ENCODE measurements at places on chromosomes 2 and 18.

DNA sequence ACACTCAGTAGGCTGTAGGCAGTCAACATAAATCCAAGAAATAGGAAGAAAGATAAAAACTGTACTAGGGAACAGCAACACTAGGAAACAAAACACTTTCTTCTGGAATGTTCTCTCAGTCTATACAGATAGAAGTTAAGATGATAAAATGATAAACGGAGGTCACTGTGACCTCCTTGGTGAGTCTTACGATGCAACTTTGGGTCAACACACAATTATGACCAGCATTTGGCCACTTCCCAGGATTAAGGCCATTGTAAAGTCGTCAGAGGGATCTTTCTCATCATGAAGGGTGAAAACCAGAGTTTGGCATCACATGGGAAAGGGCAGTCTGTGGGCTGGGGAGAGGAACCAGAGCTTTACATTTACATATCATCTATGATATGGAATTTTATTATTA, 33.4 kb downstream of the LAMA3 start:
- DNase-seq: no peak

DNA sequence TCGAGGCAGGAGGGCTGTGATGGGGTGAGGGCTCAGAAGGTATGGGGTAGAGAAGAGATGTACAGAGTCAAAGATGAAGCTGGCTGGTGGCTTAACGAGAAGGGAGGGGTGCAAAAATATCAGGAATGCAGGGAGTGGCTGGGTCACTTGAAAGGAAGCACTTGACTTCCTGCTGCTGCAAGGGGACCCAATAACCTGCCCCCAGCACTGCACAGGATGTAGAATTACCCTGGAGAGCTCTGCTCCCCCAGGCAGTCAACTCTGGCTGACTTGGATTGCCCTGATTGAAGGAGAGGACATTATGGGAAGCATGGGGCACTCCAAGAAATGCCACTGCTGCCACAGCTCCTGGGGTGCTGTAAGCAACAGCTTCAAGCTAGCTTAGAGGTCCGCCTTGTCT, 41.8 kb downstream of the CFAP221 start:
- DNase-seq: no peak

DNA sequence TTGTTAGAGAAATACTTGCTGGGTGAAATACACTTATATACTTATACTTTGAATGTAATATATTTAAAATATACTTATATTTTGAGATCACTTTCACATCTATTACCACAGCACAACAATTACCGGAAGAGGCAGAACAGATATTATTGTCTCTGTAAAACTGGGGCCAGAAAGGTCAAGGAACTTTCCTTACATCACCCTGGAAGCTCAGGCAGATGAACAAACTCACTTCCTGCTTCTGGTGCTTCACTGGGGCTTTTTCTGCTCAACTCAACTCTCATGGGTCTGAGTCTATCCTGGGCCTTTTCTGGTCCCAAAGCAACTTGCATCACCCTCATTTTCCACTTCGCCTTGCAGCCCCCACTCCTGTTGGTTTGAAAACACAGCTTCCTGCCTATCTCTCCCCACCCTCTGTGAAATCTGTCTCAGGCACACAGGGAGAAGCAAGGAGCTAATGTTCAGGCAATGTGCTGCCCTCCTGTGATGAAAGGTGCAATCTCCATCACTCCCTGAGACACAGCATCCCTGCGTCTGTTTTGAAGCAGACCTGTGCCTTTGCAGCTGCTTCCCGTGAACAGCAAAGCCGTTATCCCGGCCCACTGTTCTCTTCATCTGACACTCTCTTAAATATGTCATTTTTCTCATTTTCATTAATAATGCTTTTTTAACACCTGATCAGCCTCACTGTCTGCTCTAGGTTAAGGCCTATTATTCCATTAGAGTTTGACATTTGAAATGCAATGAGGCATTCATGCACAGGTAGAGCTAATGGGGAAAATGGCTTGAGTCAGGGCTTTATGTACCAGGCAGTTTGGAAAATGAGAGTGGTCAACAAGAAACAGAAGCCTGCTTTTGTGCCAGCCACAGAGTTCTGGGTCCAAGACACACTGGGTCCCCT, 251.9 kb upstream of the CHAC2 start:
- DNase-seq: no peak

GRCh38 chr2:222355860-222356259, 57.1 kb upstream of the PAX3 start:
- peak; percentile 5 for DNase-seq

GRCh38 chr2:196131384-196131937, 39.9 kb downstream of the STK17B start:
- peak; percentile 13 for DNase-seq

DNA sequence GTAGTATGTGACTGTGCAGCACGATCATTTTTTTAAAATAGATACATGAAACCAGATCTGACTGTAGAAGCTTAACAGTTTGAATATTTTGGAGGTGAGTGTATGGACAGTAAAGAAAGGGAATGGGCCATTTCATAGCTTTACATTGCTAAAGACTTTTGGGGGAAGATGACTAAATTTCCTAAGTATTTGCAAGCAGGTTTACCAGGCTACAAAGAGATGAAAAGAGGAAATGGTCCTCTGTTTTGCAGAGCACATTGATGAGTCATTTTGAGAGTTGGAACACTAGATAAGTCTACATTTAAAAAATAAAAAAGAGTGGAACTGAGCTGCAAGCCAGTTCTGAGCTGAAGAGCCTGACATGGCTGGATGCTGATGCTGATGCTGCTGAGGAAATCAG, 115.7 kb upstream of the LRATD1 start:
- no peak for DNase-seq

DNA sequence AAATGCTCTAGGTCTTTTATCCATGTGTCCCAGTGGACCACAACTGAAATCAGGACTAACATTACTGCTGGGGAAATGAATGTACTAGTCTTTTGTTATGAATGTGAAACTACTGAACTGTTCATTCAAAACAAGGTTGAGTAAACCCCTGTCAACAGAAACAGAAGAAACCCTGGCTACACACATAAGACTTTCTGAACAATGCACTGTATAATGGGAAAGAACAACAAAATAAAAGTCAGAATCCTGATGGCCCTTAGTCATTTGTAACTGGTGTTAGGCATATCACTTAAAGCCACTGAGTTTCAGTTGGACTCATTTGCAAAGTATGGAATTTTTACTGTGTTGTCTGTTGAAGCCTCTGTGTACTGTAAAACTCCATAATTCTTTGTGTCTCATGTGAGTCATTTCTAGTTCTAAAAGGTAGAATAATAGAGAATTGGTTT, 77.0 kb upstream of the UBXN4 start:
- no peak for DNase-seq

- no peak for DNase-seq
Observed at GRCh38 chr2:68857202-68857845, 13.9 kb downstream of the BMP10 start.

DNA sequence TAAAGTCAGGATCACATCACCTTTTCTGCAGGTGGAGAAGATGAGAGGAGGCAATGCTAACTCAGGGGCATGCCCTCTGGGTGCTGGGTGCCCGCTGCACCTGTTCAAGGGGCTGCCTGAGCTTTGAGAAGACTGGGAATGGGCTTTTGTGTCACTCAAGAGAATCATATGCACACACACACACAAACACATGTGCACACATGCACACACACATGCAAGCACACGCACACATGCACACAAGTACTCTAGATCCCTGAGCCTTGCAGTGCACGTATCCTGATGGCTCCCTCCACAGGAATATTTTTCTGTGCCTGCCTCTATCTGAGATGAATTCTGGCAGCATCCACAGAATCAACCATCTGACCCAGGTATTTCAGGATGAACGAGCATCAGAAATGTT, 110.0 kb upstream of the TEX51 start:
- DNase-seq: peak; percentile 3

DNA sequence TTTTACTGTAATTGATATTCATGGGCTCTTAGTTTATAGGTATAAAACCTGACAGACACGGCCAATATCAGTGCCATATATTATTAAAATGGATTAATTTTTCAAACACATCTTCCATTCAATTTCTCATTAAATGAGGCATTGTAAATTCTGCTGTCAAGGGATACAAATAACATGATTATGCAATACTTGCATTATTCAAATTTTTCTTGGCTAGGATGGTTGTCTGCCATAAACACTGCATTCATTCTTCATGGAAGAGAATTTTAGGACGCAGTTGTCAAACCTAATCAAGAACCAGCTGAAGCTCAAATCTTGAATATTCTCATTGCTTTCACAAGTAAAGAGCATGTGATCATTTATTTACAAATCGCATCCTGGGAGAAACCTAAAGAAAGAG, 255.6 kb downstream of the RDH14 start:
- DNase-seq: no peak

DNA sequence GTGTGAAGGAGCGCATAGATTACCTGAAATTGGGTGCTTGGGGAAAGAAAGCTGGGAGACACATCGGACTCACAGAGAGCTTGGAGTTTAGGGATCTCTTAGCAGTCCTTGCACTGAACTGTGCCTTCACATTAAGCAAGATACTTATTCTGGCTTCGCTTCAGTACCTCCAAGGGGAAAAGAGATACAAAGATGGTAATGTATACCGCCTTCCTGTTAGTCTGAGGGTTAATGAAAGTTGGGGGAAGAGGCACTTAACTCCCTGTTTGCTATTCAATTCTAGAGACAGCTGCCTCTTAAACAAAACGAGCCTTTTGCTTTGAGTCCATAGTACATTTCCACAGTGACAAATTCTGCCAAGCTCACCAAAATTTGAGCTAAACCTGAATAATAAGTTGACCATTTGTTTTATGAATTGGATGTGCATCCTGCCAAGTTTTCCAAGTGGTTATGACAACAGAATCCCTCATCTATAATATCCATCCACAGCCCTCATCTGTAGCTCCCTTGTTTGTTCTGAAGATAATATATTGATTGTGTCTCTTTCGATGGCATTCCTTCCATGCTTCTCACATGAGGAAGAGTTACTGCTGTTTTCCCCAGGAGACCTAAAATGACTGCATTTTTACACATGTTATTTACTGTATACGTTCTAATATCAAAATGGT, 287.1 kb upstream of the ATP5MC3 start:
- no peak for DNase-seq

- DNase-seq: peak; percentile 19
Observed at GRCh38 chr2:179677077-179677688, 184.2 kb downstream of the ZNF385B start.

GRCh38 chr2:96291751-96292150, 13.6 kb downstream of the SNRNP200 start:
- DNase-seq: no peak

GRCh38 chr2:184654945-184655344, 56.6 kb downstream of the ZNF804A start:
- DNase-seq: no peak

DNA sequence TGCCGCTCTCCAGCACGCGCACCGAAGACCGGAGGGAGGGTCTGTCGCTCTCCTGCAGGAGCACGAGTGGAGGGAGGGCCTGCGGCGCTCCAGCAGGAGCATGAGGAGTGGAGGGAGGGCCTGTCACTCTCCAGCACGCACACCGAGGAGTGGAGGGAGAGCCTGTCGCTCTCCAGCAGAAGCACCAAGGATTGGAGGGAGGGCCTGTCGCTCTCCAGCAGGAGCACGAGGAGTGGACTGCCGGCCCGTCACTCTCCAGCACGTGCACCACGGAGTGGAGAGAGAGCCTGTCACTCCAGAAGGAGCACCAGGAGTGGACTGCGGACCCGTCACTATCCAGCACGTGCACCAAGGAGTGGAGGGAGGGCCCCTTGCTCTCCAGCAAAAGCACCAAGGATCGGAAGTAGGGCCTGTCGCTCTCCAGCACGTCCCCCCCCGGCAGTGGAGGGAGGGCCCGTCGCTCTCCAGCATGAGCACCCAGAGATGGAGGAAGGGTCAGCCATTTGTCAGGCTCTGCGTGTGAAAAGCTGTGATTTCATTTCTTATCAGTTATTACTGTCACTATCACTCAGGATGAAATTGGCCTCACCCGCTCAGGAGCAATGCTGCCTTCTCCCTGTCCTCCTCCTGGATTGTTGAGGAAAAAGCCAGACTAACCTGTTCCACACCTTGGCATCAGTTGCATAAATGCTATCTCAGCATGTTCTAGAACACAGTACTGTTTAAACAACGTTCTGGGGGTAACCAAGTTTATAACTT, 35.9 kb downstream of the ADI1 start:
- peak; percentile 79 for DNase-seq

- DNase-seq: no peak
Observed at GRCh38 chr2:150609831-150610582, 122.5 kb upstream of the RND3 start.

GRCh38 chr2:197037863-197038398, 111.4 kb upstream of the PGAP1 start:
- DNase-seq: no peak

DNA sequence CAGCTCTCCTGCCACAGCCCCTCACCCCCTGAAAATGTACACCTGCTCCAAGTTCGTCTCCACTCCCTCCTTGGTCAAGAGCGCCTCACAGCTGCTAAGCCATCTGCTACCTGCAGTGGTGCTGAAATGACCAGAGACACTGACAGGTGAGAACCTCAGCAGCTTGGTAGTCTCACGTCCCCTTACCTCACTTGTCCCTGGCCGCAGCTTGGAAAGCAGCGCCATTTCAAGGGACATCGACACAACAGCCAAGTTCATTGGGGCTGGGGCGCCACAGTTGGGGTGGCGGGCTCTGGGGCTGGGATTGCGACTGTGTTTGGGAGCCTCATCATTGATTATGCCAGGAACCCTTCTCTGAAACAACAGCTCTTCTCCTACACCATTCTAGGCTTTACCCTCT, 47.5 kb downstream of the ANKRD44 start:
- no peak for DNase-seq

DNA sequence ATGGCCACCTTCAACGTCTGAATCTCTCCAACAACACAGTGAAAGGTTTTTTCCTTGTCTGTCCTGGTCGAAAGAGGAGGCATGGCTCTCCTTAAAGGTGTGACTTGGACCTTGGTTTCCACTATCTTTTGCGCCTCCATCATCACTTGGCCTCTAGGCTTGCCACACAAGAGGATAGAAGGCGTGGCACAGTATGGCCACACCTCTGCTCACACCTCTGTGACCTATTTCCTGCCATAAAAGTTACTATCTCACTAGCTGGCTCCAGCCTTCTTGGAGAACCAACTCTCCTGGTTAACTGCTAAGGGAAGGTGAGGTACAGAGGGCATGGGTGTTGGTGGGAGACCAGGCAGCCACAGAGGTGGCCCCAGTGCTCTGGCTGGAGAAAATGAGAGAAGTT, 165.9 kb downstream of the UXS1 start:
- DNase-seq: no peak

- DNase-seq: no peak
Observed at GRCh38 chr2:5692561-5693286, 540 bp downstream of the SOX11 start.

DNA sequence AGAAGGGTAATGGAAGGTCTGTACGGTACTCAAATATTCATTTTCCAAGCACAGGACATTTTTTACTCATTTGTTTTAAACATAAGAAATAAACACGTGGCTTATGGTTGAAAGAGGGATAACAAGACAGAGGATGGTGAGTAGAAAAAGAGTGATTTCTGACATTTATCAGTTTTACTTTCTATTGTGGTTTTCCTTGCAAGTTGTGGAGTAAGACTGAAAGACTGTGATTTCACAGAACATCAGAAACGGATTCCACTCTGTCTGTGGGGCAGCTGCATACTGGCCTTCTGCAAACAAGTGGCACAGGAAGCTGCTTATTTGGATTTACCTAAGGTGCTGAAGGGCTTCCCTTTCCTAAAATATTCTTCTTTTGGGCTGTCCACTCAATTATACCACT, 122.2 kb upstream of the ITGB6 start:
- DNase-seq: no peak
